Cardiac fibroblast (primary cell): ENCODE measurements at places on chromosomes 1 and 21.

GRCh38 chr1:93749894-93750301, 68.3 kb upstream of the BCAR3 start:
- peak; percentile 13 for DNase-seq

DNA sequence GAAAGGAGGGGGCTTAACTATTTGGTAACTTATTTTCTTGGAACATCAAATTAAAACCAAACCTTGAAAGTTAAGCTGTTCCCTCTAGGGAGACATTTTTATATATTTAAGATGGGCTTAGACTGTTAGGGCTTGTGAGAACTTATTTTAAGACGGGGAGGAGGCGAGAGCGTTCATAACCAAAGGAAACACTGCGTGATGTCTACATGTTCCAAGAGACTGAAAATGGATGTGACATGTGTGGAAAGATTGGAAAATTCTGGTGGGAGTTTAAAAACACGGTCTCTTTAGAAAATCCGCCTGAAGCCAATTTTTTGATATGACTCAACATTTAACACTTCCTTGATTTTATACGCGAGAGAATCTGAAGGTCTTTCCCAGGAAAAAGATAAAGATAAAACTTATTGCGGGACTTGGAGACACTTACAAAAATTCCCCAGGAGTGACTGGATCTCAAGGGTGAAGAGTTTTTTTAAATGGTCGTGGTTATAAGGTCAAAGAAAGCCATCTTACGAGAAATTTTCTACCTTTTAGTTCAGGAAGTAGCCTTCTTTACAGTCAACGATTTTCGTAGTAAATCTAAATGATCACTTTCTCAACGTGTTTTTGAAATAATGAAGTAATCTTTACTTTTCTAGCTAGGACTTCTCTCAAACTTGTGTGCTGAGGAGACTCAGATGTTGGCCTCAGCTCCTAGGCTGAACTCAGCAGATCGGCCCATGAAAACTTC, 828 bp downstream of the PNRC2 start:
- DNase-seq = peak; percentile 52

GRCh38 chr1:47558601-47559593, 121.1 kb downstream of the FOXD2 start:
- DNase-seq = no peak

DNA sequence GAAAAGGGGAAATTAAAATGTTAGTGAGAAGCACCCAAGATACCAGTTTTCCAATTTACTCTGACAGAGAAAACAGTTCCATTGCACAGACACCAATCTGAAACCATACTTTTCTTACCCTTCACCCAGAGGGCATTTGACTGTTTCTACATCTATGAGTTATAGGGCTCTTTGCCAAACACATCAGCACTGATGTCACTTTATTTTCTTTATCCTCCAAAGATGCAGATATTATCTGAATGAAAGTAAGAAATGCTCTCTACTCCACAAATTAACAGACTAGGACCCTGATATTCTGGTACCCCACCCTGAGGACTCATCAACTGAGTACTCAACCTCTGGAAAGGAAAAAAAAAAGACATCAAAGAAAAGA, 24.2 kb upstream of the PEX19 start:
- peak; percentile 68 for DNase-seq

GRCh38 chr1:30795026-30795425, 37.5 kb upstream of the LAPTM5 start:
- DNase-seq = peak; percentile 37

- DNase-seq = no peak
Measured at GRCh38 chr1:21340230-21340945, 50.1 kb upstream of the ECE1 start.

- DNase-seq = no peak
Measured at GRCh38 chr1:160328184-160328583, 14.9 kb downstream of the COPA start.

DNA sequence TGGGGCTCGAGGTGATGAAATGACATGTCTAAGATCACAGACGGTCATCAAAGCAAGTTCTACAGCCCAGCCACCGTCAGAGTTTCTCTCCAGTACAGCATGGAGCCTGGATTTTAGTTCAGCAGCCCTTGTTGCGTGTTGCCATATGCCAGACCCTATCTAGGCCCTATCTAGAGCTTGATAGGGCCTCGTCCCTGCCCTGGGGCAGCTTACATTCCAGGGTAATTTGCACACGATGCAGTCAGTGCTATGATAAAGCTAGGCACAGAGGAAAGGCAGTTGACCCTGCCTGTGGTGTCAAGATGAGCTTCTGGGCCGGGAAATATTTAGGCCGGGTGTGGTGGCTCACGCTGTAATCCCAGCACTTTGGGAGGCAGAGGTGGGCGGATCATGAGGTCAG, 18.9 kb downstream of the ETV3L start:
- DNase-seq = no peak

GRCh38 chr1:59141267-59141863, 155.5 kb upstream of the FGGY start:
- DNase-seq = no peak

GRCh38 chr21:45113543-45113942, 39.2 kb downstream of the ADARB1 start:
- no peak for DNase-seq

DNA sequence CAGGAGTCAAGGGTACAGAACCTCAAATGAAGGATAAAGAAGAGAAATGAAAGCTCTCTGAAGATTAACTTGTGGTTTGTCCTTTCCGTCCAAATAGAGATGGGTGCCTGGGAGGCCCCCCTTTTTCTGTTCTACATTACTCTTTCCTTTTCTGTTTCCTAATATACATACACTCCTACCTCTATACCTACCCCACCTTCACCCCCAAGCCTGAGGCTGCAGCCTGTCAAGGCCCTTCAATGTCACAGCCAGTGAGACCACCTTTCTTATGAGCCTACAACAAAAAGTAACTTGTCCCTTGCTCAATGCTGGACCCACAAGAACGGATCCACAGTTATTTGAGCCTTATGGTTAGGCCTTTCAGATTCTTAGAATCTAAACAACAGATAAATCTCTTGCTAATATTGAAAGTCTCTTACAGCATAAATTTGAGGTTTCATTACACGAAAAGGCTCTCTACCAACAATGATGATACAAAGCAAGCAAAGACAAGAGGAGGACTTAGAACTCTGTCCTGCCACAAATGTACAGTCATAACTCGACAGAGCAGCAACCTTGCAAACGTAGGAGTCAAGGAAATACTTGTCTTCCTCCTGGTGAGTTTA, 4.1 kb upstream of the TRAF3IP3 start:
- no peak for DNase-seq

- no peak for DNase-seq
Measured at GRCh38 chr1:158285756-158286241, 3.9 kb upstream of the CD1C start.

GRCh38 chr1:204885288-204885711, 14.6 kb downstream of the NFASC start:
- DNase-seq = peak; percentile 48

DNA sequence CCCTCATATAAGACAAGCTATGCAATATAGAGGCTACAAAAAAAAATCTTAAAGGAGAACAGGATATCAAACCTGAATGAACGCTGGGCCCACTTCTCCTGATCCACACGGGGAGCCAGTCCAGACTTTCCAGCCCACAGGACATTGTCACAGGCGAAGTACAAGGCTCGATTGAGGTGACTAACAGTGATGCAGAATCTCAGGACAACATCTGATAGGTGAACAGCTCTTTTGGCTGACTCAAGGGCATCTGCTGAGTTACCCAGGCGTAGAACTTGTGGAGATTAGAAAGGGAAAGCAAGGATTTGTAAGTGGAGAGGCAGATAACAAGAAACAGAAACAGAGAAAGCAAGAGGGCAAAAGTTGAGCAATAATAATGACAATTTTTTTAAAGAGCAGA, 1.8 kb downstream of the PEX11B start:
- peak; percentile 35 for DNase-seq

DNA sequence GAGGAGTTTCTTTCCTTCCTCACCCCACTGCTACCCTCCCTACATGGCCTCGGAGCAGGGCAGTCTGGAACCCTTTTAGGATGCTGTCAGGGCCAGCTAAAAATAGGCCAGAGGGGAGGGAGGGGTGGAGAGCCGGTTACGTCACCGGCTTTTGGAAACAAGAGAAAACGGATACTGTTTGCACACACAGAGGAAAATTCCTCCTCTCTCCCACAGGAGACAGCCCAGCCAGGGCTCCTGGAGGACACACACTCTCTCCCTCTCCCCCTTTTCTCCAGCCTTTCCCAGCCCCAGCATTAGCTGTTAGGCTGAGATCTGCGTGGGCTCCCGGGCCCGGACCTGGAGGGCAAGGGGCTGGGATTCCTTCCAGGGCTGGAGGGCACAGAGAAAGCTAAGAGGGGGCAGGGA, 20.0 kb upstream of the ALDH4A1 start:
- peak; percentile 90 for DNase-seq
